Diencephalon (tissue), 1 donor: ENCODE measurements at places on chromosomes 1 and 21. TPM values are rescaled to one million over a fixed set of nuclear protein-coding genes. Genes with fewer than 3 reads are reported as not detected.

CA14 gene
- 1.8 TPM for total RNA-seq

BRINP3 gene
- total RNA-seq, result 117 TPM

NR1I3 gene
- total RNA-seq, result not detected

FMO5 gene
- 1.4 TPM for total RNA-seq

ADORA3 gene
- total RNA-seq, result 3.0 TPM

ASAP3 gene
- total RNA-seq, result 14.8 TPM

NTMT2 gene
- not detected for total RNA-seq
